Sigmoid colon (tissue), 7 donors: ENCODE measurements at places on chromosomes 5 and 9.

- peak overlapping the region; percentile 55 for H3K4me3 ChIP-seq
- H3K4me1 ChIP-seq: peaks cover 50% of the 10 kb centered on the region
- peaks cover 1% of the 10 kb centered on the region for H3K36me3 ChIP-seq
- no peak for DNase-seq
- H3K27ac ChIP-seq: peak overlapping the region; percentile 98
Observed at GRCh38 chr9:14311956-14312685, 1.8 kb downstream of the NFIB start.

GRCh38 chr9:75265525-75265972 is 177.2 kb downstream of the OSTF1 start:
- no peak for DNase-seq
- H3K4me3 ChIP-seq: no peak overlapping the region
- no peak overlapping the region for H3K27ac ChIP-seq
- H3K4me1 ChIP-seq: no peaks in the 10 kb centered on the region
- H3K36me3 ChIP-seq: no peaks in the 10 kb centered on the region

- H3K4me1 ChIP-seq: no peaks in the 10 kb centered on the region
- H3K4me3 ChIP-seq: no peak overlapping the region
- no peak overlapping the region for H3K27ac ChIP-seq
- no peaks in the 10 kb centered on the region for H3K36me3 ChIP-seq
- H3K27me3 ChIP-seq: no peaks in the 10 kb centered on the region
Observed at GRCh38 chr5:55865831-55866230, 14.7 kb downstream of the IL31RA start.

DNA sequence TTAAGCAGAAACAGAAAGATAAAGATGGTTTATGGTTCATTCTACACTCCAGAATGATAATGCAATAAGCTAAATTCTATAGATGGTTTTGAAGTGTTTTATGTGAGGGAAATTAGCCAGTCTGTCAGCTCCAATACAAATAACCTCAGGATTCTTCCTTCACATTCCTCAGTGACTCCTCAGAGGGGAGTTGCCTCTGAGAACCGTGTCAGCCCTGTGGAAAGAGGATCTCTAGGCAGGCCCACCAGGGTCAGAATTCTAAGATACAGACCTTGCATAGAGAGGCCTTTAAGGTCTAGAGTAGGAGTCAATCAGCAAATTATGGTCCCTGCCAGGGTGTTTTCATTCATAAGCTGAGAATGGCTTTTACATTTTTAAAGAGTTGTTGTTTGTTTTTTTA is 26.6 kb downstream of the RUSC2 start:
- H3K27me3 ChIP-seq: no peaks in the 10 kb centered on the region
- peaks cover 97% of the 10 kb centered on the region for H3K4me1 ChIP-seq
- H3K4me3 ChIP-seq: no peak overlapping the region
- no peak for DNase-seq
- no peaks in the 10 kb centered on the region for H3K36me3 ChIP-seq
- H3K27ac ChIP-seq: peak overlapping the region; percentile 90

GRCh38 chr9:134223091-134223490 is 58.7 kb upstream of the RNU6ATAC start:
- no peaks in the 10 kb centered on the region for H3K27me3 ChIP-seq
- no peak overlapping the region for H3K4me3 ChIP-seq
- no peaks in the 10 kb centered on the region for H3K4me1 ChIP-seq
- peak; percentile 27 for DNase-seq

DNA sequence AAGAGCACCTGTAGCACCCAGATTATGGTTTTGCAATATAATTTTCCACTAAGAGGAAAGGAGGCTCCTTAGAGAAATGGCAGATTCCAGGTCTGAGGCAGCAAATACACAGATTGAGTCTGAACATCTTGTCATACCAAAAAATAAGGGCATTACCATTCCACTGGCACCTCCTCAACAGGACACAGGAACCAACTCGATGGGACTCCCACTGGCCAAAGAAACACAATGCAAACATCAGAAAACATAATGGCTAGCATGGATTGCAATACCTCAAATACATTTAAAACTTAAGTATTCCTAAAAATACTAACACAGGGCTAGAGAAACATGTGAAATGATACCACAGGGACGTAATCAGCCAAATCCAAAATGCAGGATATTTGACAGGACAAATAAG is 12.4 kb upstream of the RANBP17 start:
- H3K4me1 ChIP-seq: no peaks in the 10 kb centered on the region
- H3K4me3 ChIP-seq: no peak overlapping the region
- no peaks in the 10 kb centered on the region for H3K36me3 ChIP-seq
- DNase-seq: no peak
- H3K27me3 ChIP-seq: no peaks in the 10 kb centered on the region
- H3K27ac ChIP-seq: no peak overlapping the region

DNA sequence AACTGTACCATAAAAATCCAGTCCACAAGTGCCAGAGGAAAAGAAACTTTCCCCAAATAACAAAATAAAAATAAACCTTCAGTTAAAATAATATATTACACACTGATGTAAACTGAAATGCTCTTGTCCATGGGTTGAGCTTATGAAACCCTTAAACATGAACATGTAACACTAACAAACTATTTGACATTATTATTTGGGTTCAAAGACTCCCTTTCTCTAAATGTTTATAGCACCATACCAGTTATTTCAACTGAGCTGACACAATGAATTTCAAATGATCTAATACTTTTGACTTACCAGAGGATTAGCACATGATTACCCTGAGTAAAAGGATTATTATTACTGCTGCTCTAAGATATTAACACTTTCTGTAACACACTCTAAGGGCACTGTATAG is 251.1 kb downstream of the BNC2 start:
- no peaks in the 10 kb centered on the region for H3K27me3 ChIP-seq
- peak overlapping the region; percentile 47 for H3K27ac ChIP-seq
- H3K36me3 ChIP-seq: no peaks in the 10 kb centered on the region
- DNase-seq: no peak

GRCh38 chr5:169301386-169301934 is 521 bp upstream of the SLIT3 start:
- H3K36me3 ChIP-seq: no peaks in the 10 kb centered on the region

GRCh38 chr9:33109850-33110595 is 33.5 kb upstream of the SMU1 start:
- H3K36me3 ChIP-seq: peaks cover 20% of the 10 kb centered on the region
- no peaks in the 10 kb centered on the region for H3K4me1 ChIP-seq
- H3K27me3 ChIP-seq: no peaks in the 10 kb centered on the region
- H3K27ac ChIP-seq: no peak overlapping the region

DNA sequence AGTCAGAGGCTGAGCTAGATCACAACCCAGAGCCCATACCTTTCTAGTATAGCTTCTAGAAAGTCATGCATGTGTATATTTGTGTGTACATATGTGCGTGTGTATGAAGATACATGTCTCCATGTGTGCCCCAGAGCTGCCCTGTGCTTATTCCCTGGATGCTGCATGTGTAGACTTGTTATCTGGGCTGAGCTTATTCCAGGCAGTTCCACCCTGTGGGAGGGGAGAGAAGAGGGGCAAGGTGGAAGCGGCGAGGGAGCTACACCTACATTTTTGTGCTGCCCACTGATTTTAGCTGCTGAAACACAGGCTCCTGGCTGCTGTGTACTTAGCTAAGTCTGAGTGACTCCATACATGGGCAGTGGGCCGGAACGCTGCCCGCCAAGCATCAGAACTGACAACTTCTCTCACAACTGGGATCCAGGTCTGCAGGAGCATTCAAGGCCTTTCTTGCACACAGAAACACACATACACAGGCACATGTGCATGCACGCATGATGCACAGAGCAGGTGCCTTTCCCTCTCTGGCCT is 38.0 kb upstream of the XPA start:
- no peak overlapping the region for H3K4me3 ChIP-seq
- DNase-seq: no peak
- H3K27me3 ChIP-seq: peaks cover 34% of the 10 kb centered on the region
- no peaks in the 10 kb centered on the region for H3K4me1 ChIP-seq

DNA sequence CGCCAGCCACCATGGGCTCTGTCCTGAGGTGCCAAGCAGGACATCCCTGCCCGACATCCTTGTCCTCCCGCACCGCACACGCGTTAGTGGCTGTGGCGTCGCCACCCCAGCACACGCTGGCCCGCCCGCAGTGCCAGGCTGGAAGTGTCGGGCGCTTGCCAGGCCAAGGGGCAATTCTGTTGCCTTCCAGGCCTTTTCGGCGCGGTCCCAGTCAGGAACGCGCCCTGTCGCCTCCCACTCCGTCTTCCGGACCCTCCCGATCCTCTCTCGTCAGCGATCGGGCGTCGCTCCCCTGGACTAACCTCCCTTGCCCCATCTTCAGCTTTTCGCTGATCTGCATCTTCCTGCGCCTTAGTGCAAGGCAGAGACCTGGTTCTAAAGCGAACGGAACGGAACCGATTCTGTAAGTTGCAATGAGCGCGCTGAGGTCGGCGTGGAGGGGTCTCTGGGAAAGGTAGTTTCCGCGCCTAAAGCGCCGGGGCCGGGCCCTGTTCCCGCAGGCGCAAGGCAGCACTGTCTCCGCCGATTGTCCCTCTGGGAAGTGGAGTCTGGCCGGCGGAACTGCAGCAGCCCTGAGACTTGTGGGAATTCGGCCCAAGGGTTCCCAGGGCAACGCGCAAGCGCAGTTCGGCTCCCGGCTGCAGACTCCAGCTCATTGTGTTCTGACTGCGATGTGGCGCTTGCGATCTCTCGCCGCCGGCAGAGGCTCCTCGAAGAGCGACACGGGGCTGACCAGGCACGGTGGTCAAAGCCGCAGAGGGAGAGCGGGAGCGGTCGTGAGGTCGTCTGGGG is at the start of gene ZNF454:
ZNF454 (plus strand) TSS at position 630 of the 792 bp plus-strand sequence. CDS start 1,594 bp downstream, outside the sequence.
- no peaks in the 10 kb centered on the region for H3K27me3 ChIP-seq
- H3K4me1 ChIP-seq: peaks cover 13% of the 10 kb centered on the region
- peak; percentile 97 for DNase-seq
- peak within 1 kb of the TSS; percentile 85 for H3K27ac ChIP-seq
- H3K36me3 ChIP-seq: peaks cover 2% of the 10 kb centered on the region

DNA sequence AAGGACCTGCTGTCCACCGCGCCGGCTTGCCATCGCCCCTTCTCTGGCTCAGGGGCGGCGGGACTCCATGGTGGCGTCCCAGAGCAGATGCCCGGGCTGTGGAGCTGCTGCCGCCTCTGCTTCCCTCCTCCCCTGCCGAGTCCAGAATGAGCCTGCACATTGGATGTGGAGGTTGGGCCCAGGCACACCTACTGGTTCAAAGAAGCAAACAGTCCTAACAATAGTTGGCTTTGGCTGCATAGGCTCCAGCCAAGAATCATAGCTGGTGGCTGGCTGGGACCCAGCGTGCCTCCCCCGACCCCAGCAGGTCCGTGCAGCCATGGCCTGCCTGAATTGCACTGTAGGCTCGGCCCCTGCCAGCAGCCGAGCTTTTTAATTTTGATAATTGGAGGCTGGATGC is 25.8 kb downstream of the ADAMTSL2 start:
- H3K27ac ChIP-seq: peak overlapping the region; percentile 44
- no peak overlapping the region for H3K4me3 ChIP-seq

- no peaks in the 10 kb centered on the region for H3K27me3 ChIP-seq
- DNase-seq: peak; percentile 90
- peak overlapping the region; percentile 44 for H3K4me3 ChIP-seq
- H3K36me3 ChIP-seq: peaks cover 16% of the 10 kb centered on the region
- peaks cover 48% of the 10 kb centered on the region for H3K4me1 ChIP-seq
Observed at GRCh38 chr5:141508798-141509611, 20.1 kb downstream of the PCDHGC5 start.

DNA sequence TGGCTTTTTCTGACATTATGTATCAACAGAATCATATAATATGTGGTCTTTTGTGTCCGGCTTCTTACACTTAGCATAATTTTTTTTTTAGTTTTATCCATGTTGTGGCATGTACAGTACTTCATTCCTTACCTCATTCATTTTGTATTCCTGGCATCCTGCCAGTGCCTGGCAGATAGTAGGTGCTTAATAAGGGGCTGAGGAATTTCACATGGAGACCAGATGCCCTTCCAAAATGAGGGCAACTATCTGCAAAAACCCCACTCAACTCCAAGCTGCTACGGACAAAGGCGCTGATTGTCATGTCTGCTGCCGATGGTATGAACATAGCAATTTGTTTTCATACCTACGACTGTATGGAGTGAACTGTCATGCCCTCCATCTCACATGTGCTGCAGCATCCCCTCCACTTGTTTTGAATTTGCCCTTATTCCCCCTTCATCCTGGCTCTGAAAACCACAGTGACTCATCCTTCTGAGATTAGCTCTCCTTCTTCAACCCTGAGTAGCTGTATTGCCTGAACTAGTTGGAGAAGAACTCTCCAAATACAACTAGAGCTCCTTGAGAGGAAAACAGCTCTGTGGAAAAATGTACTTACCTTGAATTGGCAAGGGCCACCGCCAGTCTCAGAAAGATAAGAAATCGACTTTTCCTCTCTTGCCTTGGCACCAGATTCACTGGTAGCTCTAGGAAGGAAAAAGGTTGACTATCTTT is 41.3 kb upstream of the FOXE1 start:
- no peaks in the 10 kb centered on the region for H3K36me3 ChIP-seq
- no peak overlapping the region for H3K27ac ChIP-seq
- no peaks in the 10 kb centered on the region for H3K4me1 ChIP-seq

- H3K4me3 ChIP-seq: no peak overlapping the region
- no peaks in the 10 kb centered on the region for H3K27me3 ChIP-seq
Observed at GRCh38 chr5:60455589-60455988, 244.4 kb downstream of the DEPDC1B start.

- H3K27me3 ChIP-seq: no peaks in the 10 kb centered on the region
- no peak overlapping the region for H3K4me3 ChIP-seq
- H3K36me3 ChIP-seq: no peaks in the 10 kb centered on the region
- peaks cover 45% of the 10 kb centered on the region for H3K4me1 ChIP-seq
- no peak overlapping the region for H3K27ac ChIP-seq
- peak; percentile 71 for DNase-seq
Observed at GRCh38 chr9:2234371-2234893, 219.3 kb downstream of the SMARCA2 start.

GRCh38 chr9:71816916-71817451 is 48.7 kb upstream of the CEMIP2 start:
- no peaks in the 10 kb centered on the region for H3K36me3 ChIP-seq
- H3K4me1 ChIP-seq: no peaks in the 10 kb centered on the region
- no peak for DNase-seq
- no peak overlapping the region for H3K4me3 ChIP-seq

- peaks cover 22% of the 10 kb centered on the region for H3K27me3 ChIP-seq
- DNase-seq: peak; percentile 45
- no peaks in the 10 kb centered on the region for H3K36me3 ChIP-seq
- H3K27ac ChIP-seq: no peak overlapping the region
- H3K4me1 ChIP-seq: no peaks in the 10 kb centered on the region
Observed at GRCh38 chr5:179436321-179437122, 91.3 kb upstream of the ADAMTS2 start.

DNA sequence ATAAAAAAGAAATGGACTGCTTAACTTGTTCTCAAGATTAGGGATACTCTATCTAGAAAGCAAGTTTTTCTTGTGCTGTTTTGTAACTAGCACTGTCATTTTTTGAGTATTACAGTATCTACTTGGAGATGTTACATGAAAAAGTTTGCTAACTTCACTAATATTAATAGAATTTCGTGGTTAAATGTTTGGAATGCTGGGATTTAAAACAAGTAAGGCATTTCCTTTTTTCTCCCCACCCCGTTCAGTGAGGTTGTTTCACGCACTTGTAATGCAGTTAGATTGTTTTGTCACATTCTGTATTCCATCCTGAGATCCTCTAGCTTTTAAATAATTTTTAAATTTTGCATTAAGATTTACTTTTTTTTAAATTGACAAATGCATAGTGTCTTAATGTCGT is 20.0 kb upstream of the TEK start:
- H3K36me3 ChIP-seq: no peaks in the 10 kb centered on the region
- no peak overlapping the region for H3K27ac ChIP-seq
- H3K27me3 ChIP-seq: no peaks in the 10 kb centered on the region
- H3K4me1 ChIP-seq: no peaks in the 10 kb centered on the region
